ENCODE measurements at places on chromosomes 2 and 18.

GRCh38 chr2:54859416-54859815 lies 136.0 kb downstream of the EML6 start:
- no peak for DNase-seq

- DNase-seq, result no peak
Observed at GRCh38 chr2:148730085-148730484, 85.5 kb downstream of the EPC2 start.

DNA sequence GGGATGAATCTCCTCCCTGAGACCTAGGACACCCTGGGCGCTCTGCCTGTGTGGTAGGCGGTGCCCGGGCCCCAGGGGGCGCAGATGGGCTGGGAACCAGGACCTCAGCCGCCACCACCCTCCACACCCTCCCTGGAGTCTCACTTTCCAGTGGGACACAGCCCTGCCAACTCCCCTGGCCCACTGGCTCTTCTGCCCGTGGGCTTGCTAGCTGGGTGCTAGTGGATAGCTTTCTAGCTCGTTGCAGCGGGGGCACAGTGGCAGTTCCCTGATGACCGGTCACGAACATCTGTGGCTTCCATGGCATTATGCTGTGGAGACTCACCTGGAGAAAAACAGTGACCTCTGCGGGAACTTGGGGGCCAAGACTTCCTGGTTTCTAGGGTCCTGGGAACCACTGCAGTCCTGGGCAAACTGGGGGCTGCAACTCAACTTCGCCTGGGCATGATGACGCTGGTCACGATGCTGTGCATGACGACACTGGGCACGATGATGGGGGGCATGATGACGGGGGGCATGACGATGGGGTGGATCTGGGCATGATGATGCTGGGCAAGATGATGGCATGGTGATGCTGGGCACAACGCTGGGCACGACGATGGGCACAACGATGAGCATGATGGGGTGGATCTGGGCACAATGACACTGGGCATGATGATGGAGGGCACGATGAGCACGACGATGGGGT lies 31.0 kb upstream of the ALLC start:
- peak; percentile 41 for DNase-seq

DNA sequence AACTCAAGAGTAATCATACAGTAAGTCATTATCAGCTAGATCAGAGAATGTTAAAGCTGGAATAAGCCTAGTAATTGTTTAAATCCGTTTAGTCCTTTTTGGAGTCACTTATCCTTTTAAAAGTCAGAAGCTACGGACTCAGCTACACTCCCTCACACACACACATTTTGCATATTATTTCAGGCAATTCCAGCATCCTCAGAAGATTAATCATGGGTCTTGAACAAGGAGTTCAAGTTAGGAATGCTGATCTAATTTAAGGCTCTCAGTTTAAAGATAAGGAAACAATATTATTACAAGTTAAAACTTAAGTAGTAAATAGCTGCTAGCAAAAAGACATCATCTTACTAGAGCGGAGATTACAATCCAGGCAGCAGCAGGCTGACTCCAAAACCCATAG lies 74.3 kb downstream of the GTF3C3 start:
- DNase-seq, result no peak

- peak; percentile 66 for DNase-seq
Observed at GRCh38 chr18:80171054-80171872, 62.2 kb downstream of the ADNP2 start.

- DNase-seq, result no peak
Observed at GRCh38 chr2:12463189-12463588, 253.5 kb upstream of the TRIB2 start.

DNA sequence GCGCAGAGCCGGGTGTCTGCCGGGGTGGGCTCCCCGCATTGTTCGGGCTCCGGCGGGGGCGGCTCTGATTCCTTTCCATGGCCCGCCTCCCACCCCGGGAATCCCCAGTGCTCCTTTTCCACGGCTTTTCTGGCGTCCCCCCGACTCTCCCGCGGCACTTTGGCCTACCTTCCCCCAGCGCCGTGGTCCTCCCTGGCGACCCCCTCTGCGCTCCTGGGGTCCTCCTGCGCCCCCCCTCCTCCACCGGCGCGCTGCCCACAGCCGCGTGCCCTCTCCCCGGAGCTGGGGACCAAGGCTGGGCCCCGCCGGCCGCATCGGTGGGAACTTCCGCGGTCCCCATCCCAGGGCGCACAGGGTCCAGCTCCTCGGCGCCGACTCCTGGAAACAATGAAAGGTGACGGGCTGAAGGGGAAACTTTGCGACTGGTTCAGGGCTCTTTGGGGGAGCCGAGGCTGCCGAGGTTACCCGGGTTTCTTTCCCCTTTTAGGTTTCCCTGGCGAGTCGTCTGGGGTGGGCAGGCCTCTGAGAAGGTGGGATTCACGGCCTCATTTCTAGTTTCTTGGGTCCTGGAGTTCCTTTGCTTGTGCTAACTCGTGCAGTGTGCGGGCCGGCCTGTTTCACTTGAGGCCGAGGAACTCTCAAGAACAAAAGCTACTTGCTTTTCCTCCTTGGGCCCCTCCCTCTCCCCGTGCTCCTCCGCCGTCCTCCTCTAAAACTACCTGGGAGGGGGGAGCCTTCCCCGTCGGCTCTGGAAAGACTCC lies 2.2 kb downstream of the TGIF1 start:
- DNase-seq, result peak; percentile 78

- no peak for DNase-seq
Observed at GRCh38 chr2:186645999-186646398, 47.9 kb upstream of the FAM171B start.

DNA sequence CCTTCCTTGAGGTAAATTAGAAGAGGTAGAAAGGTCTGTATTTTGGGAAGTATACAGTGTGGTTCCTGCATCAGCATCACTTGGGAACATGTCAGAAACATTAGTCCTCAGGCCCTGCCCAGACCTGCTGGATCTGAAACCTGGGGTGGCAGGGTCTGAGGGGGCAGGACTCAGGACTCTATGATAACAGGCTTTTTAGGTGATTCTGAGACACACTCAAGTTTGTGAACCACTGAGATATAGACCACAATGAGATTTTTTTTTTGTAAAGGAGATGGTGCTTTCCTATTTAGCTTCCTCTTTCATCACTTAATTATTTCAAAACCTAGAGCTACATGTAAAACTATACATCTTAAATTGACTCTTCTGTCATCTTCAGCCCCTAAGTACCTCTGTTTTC lies 262.7 kb upstream of the SPOPL start:
- no peak for DNase-seq

- peak; percentile 84 for DNase-seq
Observed at GRCh38 chr18:23918395-23919032, 96.0 kb upstream of the TTC39C start.

- DNase-seq, result no peak
Observed at GRCh38 chr2:217724471-217724870, 278.3 kb downstream of the TNS1 start.

- DNase-seq, result no peak
Observed at GRCh38 chr18:79890674-79891073, 60.8 kb downstream of the SLC66A2 start.

DNA sequence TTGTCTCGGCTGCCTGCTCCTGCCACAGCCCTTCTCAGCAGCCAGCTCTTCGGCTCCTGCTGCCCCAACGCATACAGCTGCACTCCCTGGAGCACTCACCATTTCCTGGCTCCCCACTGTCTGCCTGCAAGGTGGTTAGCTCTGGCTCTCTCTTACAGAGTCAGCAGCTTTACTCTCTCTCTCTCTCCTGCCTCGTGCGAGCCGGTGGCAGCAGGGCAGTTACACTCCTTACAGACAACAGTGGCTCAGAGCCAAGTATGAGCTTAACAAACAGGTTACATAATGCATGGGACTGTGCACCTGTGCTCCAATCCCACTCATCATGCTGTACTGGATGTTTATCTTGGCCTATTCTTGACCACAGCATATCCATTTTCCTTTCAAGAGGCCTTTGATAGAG lies 47.4 kb upstream of the DNAJC10 start:
- DNase-seq, result no peak

DNA sequence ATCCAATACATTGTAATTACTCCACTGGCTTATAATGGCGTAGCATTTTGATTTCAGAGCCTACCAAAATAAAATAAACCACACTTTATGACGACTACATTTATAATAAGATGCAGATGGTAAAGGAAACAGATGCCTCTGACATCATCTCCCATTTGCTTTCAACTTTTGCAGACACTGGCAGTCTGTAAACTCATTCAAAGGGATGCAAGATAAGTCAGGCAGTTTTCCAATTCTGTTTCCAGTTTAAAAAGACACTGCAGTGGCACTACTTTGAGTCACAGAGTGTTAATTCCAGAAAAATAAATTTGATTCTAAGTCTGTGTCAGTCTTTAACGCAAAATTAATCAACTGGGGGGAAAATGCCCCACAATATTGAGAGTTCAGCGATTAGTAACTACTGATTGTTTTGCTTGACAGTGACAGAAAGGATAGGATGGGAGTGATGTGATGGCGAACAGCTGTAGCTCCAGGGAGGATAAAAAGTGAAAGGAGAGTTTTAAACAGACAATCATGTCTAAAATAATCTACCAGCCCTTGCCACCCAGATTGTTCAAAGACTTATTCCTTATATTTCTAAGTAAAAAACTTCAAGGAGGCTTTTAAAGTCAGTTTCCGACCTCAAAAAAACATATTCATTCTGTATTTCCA lies 6.7 kb downstream of the DSEL start:
- no peak for DNase-seq

DNA sequence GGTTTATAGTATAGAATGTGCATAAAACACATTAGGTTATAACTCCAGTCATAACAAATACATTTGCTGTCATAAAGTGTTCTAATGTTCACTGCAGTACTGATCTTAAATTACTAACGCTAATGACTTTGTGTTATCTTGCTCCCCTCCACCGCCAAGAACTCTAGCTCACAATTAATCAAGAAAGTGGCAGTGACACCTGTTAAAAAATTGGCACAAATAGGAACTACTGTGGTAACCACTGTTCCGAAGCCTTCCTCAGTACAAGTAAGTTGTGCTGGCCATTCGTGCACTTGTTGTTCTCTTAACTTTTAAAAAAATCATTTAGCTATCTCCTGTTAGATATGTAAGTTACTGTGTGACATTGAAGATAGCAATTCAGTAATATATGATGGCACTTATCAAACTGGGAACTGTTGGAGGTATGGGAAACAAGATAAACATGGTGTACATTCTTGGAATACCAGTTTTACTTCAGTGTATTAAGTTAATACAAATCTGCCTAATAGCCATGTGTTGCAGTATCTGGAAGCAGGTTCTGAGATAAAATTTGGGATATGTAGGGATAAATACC lies 41.2 kb downstream of the TAF4B start:
- no peak for DNase-seq

GRCh38 chr18:75066021-75066880 lies 142.7 kb downstream of the PTGR3 start:
- DNase-seq, result peak; percentile 23

GRCh38 chr2:100297511-100297910 lies 24.8 kb downstream of the LONRF2 start:
- DNase-seq, result no peak

- no peak for DNase-seq
Observed at GRCh38 chr2:238573916-238574315, 147.2 kb downstream of the ASB1 start.

GRCh38 chr18:49457616-49458015 lies 2.8 kb downstream of the DYM start:
- no peak for DNase-seq

- DNase-seq, result peak; percentile 21
Observed at GRCh38 chr2:26564121-26564644, 77.0 kb downstream of the CIB4 start.

DNA sequence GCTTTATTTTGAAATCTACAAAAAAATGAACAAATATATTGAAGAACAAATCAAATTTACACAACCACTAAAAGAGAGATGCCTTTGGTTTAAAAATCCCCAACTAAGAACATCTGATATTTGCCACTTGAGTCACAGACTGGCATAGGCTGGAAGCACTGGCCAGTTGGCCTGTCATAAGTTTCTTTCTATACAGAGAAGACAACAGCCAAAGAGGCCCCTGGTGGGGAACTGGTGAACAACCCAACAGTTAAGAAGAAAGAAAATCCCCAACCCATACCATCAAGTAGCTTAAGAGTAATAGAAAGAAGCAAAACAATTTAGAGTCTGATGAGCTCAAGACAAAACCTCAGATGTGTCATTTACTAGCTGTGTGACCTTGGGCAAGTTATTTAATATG lies 45.5 kb downstream of the OSR1 start:
- no peak for DNase-seq

GRCh38 chr2:28375742-28376631 lies 16.7 kb upstream of the FOSL2 start:
- DNase-seq, result peak; percentile 58

- no peak for DNase-seq
Observed at GRCh38 chr18:47800248-47800647, 130.2 kb downstream of the SMAD2 start.

DNA sequence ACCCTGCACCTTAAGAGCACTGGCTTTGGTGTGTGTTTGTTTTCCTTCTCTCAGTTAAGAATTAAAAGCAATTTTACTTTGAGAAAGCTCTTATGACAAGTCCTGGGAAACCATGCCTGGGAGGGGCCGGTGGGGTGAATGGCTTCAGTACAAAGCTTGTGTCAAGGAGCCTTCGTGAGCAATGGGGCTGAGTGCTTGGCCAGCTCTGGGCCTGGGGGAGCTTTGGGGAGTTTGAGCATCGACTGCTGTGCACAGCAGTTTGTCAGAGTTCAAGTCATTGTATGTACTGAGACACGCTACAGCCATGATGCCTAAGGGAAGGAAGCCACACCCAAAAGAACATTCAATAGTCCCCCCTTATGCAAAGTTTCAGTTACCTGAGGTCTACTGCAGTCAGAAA lies 75.8 kb downstream of the ARHGEF4 start:
- no peak for DNase-seq

- DNase-seq, result peak; percentile 28
Observed at GRCh38 chr2:20465716-20466394, 19.0 kb downstream of the RHOB start.

DNA sequence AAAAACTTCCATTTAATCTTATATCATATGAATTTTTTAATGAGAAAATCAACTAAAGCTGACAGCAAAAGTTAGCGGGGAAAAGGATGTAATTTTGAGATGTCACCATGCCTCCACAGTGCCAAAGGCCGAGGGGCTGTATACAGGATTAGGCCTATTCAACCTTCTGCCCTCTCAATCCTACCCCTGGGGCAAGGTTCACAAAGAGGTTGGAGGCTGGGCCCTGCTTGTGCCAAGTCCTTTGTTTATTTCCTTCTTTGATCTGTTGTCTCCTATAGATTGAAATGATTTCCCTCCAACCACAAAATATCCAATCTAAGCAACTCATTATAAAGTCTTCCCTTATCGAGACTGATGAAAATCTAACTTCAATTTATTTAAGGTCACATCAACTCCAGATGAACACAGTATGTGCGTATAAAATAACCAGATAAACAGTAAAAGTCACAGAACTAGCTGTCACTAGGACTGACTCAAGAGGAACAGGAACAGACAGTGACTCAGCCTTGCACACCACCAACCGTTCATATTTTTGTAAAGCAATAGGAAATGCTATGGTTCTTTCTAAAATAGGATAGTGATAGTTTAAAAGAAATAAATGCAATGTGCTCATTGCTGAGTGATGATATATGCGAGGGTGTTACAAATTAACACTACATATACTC lies 95.8 kb downstream of the SLC25A12 start:
- no peak for DNase-seq

DNA sequence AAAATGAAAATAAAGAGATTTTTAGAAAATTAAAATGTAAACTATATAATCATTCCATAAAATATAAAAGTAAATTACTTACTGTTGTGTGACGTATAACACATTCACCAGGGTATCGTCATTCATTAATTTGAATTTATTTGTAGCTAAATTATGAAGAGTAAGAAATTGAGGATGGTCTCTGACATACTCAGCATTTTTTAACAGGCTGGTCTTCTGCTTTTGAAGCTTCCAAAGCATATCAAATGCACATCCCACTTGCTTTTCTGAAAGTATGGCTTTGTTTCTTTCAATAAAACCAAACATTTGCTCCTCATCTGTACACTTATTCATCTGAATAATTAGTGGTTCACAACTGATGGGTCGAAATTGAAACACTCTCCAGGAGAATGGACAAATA lies 2.1 kb downstream of the FASTKD1 start:
- no peak for DNase-seq
